ENCODE measurements at places on chromosomes 1 and 21. TPM values are rescaled to one million over a fixed set of nuclear protein-coding genes. Genes with fewer than 3 reads are reported as not detected.

The FNDC5 gene
- polyA plus RNA-seq = 20.8 TPM

The HES5 gene
- polyA plus RNA-seq = 1.6 TPM

The MAN1C1 gene
- polyA plus RNA-seq = 56.4 TPM

DNA sequence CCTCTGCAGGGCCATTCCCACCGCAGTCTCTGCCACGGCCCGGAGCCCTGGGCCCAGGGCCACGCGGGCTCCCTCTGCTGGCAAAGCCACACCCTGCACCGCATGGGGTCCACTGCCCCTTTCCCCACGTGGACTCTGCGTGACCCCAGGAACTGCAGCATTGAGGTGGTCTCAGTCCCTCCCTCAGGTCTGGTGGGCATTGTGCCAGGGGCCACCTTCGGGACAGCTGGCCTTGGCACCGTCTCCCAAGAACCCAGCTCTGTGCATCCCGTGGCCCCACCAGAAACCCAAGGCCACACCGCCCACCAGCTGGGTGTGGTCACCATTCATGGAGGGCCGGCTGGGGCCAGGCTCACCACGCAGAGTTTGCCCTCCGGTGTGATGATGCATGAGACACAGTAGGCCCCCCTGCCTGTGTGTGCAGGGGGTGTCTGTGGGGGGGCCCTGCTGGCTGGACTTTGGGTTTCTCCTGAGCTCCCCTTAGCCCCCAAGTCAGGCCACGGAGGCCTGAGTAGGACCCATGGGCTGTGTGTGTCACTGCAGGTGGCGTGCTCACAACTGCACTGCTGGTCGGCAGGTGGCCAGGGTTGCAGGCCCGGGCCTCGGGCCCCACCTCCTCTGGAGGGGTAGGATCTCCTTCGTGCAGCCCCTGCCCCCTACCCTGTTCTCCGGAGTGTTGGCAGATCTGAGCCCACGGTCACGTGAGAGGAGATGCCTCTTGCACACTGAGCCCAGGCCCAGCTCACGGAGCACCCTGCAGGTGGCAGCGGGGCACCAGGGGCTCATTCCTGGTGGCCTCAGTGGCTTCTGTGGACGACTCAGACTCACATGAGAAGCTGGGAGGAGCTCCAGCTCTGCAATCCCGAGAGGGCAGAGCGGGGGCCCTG lies 5.8 kb downstream of the VWA1 start:
- DNase-seq = no peak

DNA sequence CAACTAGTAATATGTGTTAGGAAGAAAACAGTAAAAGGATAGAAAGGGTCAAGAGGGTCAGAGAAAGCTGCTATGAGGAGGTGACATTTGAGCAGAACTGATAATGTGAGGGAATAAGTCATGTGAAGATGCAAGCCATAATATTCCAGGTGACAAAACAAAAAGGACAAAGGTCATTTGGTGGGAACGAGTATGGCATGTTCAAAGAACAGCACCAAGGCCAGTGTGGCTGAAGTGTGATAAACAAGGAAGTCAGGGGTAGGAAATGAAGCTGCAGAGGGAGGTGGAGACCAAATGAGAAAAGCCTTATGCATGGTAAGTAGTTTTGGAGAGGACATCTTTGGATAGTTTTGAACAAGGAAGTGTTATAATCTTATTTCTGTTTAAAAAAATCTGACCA lies 46.7 kb downstream of the LPGAT1 start:
- DNase-seq = no peak

The MCM3AP gene
- 48.0 TPM for polyA plus RNA-seq

DNA sequence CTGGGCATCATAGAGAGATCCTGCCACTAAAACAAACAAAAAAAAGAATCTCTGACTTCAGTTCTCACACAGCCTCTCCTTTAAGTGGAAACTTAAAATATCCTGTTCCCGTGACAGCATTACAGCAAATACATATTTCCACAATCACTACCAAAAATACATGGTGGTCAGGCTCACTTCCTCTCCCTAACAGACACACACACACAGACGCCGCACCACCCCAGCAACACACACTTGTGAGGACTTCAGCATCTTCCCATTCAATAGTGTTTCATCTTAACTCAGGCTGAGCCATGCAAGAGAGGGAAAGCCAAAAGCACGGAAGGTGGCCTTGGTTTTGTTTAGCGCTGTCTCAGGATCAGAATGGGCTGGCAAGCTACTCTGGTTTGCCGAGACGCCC lies 21.9 kb downstream of the KIAA1614 start:
- no peak for DNase-seq

DNA sequence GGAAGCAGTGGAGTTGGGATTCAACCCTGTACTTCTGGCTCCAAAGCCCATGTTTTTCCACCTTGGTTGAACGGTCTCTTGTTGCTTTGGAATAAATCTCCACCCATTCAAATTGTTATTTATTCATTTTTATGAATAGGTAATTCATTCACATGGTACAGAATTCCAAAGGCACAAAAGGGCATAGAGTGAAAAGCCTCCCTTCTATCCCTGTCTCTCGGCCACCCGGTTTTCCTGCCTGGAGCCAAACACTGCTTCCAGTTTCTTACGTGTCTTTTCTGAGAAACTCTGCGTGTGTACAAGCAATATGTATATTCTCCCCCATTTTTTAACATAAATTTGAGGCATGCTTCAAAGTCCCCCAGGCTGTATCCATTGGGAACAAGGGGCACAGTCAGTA lies 3.9 kb downstream of the EXTL1 start:
- no peak for DNase-seq

- peak; percentile 79 for DNase-seq
These were observed 101.1 kb upstream of the SOD1 start for GRCh38 chr21:31558189-31558961.

DNA sequence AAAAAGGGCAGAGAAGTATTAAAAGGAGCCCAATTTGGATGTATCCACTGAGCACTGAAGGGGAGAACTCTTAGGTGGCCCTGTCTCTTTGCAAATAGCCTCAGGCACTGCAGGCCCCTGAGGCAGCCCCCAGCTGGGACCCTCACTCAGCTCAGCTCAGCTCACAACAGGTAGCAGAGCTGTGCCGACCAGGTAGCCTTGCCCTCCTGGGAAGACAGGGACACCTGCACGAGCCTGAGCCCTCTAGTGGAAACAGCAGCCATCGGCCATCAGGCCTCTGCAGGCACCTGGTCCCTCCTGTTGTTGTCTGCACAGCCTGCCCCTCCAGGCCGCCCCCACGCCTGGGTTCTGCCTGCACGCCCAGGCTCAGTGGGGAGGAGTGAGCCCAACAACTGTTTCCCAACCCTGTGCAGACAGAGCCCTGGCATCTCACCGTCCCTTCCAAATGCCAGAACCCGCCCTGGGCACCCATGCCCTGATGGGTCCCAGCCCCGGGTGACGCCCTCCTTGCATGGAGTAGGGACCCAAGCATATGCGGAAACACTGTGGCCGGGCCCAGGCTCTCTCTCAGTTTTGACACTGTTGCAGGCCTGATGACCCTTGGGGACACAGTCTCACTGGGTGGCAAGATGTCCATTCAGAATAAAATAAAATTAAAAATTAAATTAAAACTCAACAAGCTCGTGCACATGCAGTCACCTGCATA lies 60.0 kb upstream of the AJAP1 start:
- DNase-seq = no peak

The FYB2 gene
- polyA plus RNA-seq = not detected

DNA sequence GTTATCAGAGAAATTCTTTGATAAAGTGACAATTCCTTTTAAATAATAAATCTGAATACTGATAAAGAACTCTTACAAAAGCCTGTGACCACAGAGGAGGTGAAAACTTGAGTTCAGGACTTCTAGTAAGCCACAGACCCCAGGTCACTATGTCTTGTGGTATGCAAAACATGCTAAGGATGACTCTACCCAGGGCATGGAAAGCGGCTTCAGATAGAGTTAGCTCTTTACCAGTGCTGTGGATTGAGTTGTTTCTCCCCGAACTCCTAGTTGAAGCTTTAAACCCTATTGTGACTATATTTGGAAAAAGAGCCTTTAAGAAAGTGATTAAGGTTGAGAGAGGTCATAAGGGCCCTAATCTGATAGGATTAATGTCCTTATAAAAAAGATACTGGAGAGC lies 42.3 kb downstream of the HLX start:
- no peak for DNase-seq

The PPM1J gene
- 1.6 TPM for polyA plus RNA-seq

GRCh38 chr1:193270996-193271395 lies 84.6 kb upstream of the B3GALT2 start:
- no peak for DNase-seq

GRCh38 chr1:17594690-17595601 lies 55.4 kb downstream of the ARHGEF10L start:
- DNase-seq = no peak

DNA sequence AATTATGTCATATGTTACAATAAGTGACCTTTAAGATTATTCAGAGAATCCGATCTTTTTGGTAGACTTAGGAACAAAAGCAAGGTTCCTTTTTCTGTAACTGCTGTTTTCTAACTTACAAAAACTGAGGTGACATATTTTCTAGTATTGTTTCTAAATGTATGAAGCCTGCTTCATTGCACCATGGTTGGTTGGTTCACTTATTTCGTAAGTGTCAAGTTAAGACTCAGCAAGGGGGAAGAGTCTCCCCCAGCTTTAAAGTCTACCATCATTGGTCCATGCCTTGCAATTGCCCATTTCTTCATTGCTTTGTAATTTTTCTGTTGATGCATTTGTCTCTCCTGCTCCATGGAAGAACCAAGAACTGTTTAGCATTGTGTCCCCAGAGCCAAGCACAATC lies 136.9 kb downstream of the DISC1 start:
- DNase-seq = no peak

GRCh38 chr1:219659684-219660083 lies 46.8 kb upstream of the ZC3H11B start:
- DNase-seq = no peak

The PLEKHA6 gene
- polyA plus RNA-seq = 27.8 TPM

GRCh38 chr1:41622859-41623732 lies 138.6 kb upstream of the EDN2 start:
- no peak for DNase-seq

DNA sequence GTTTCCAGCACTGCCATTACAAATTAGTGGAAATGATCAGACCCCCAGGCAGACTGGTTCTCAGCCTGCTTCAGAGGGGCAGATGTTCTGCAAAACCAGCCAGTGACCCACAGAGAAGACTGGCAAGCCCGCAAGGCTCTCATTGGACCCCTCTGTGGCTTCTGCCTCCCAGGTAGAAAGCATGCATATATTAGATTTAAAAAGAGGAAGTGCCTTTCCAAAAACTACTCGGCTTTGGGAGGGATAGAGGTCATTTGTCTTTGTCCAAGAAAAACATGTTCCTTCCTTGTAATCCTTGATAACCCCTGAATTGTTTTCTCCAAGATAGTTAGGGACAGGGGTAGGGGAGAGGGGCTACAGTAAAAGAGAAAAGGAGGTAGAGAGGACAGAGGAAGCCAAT lies 11.8 kb downstream of the HIVEP3 start:
- DNase-seq = no peak

DNA sequence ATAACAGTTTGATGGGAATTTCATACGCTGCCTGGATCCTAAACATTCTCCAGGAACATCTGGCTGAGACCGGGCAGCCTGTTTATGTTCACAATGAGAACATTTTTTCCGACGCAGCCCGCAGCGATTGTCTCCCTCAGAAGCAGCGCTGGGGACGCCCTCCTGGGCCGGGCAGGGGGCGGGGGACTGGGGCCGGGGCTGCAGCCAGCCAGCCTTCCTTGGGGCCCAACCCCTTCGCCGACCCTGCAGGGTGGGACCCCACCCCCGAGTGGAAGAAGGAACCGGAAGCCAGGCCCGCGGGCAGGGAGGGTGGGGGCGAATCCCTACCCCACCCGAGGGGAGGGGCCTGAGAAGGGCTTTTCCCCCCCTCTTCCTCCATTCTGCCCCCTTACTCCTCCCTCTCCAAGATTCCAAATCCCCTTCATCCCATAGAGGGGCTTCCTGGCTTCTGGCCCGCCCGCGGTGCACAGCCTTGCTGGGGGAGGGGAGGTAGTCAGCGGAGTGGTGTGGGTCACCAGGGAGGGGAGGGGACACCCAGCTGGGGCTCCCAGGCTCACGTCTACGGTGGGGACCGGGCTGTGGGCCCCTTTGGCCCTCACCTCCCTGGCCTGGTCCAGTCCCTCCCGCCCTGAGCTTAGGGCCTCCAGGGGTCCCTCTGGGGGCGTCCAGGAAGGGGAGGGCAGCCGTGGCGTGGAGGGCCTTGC lies 60.6 kb downstream of the WNT9A start:
- DNase-seq = peak; percentile 50

DNA sequence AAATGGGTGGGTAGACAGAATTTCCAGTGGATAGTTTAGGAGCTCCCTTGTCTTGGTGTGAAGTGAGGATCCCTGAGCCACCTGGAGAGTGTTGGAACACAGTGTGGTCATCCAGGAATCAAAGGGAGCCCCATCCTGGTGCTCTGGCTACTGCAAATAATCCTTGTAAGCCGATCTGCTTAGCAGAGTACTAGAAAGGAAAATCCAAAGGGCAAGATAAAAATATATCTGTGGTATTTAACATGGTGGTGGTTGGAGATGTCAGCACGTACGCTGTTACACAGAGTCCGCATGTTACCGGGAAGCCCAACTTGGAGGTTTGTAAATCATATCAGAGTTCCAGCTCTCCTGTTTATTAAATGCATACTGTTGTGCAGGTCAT lies 39.0 kb downstream of the VANGL1 start:
- no peak for DNase-seq

DNA sequence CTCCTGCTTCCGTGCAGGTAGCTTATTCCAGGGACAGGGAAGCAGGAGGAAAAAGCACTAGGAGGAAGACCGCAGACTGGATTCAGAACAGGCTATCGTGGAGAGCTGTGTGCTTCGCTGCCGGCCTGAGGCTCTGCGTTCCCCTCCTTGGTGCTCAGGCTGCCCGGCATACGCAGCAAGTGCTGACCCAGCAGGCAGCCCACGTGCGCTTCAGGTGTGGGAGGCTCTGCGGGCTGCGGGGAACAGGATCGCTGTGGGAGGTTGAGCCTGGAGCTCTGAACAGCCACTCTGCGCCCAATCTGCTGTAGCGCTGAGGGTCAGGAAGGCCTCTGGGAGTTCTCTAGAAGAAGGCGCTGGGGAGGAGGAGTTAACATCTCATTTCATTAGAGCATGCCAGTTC lies 27.9 kb downstream of the DOP1B start:
- no peak for DNase-seq

- no peak for DNase-seq
These were observed 131.6 kb downstream of the TGFBR3 start for GRCh38 chr1:91754348-91754747.

GRCh38 chr1:167083871-167084270 lies 6.3 kb downstream of the GPA33 start:
- no peak for DNase-seq

The NAV1 gene
- 55.4 TPM for polyA plus RNA-seq
